ENCODE measurements at places on chromosomes 13 and 19.

DNA sequence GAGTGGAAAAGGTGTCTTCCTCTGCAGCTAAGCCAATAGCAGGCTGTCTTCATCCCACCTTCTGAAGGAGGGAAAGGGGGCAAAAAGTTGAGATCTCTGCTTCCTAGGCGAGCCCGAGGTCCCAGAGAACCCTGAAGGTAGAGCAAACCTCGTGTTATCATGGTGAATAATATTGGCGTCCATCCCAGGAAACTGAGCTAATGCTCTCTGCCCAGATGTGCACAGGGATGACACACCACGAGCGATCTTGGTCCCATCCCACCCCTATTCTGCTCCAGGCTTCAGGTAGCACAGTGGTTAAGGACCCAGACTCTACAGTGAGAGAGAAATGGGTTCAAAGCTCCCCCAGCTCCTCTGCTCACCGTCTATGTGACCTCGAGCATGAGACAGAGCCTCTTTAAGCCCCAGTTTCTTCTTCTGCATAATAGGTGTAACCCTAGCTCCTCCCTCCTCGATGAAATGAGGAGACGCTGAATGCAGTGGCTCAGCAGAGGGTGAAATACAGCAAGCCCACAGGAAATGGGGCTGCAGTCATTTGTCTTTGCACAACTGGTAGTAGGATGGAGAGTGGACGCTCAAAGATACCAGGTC, 9.9 kb upstream of the CEACAM20 start:
- no peak for DNase-seq

GRCh38 chr19:1773184-1773583, 19.9 kb downstream of the ONECUT3 start:
- DNase-seq: no peak

DNA sequence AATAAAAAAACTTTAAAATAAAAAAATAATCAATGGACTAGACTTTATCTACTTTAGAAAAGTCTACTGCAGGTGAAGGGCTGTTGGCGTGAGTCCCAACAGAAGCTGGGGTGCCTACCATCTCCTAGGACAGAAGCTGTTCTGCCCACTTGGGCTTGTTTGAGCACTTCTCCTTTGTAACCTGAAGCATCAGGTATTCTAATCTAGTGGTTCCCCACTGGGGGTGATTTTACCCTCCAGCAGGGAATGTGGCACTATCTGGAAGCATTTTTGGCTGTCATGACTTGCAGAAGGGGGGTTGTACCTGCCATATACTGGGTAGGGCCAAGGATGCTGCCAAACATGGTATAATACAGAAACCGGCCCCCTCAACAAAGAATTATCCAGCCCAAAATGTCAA, 16.2 kb upstream of the DOCK9 start:
- no peak for DNase-seq

- DNase-seq: no peak
Measured at GRCh38 chr13:86383151-86383550, 583.9 kb upstream of the SLITRK6 start.

- DNase-seq: no peak
Measured at GRCh38 chr13:73703606-73704005, 430.6 kb downstream of the KLF12 start.

DNA sequence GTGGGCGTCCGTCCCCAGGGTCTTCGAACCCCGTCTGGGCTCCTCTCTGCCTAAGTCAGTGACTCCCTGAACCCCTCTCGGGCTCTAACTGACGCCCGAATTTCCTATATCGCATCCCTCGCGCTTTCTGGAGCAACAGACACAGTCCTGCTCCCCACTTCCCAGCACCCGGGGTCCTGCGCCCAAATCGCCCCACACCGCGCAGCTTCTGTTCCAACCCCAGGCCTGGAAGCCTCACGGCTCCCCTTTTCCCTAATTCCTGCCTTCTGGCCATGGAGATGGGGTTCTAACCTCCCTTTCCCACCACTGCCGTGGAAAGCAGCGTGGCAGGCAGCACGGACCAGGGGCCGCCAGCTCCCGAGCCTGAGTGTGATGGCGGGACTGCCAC, 1.6 kb upstream of the GRTP1 start:
- no peak for DNase-seq

DNA sequence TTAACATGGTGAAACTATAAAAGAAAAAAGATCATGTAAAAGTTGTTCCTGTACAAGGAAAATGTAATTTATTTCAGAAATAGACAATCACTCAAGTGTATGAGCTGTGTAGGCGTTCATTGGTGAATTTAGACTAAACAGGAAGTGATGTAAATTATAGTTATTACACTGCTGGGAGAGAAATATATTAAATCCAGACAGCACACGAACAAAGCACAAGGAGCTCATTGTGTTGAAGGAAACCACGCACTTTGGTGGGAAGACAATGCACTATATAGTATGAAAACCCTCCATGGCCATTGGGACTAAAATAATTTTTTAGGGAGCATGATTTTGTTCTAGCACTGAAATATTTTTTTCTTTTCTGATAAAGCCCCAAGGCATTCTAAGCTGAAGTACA, 450.5 kb downstream of the KLF12 start:
- DNase-seq: no peak

DNA sequence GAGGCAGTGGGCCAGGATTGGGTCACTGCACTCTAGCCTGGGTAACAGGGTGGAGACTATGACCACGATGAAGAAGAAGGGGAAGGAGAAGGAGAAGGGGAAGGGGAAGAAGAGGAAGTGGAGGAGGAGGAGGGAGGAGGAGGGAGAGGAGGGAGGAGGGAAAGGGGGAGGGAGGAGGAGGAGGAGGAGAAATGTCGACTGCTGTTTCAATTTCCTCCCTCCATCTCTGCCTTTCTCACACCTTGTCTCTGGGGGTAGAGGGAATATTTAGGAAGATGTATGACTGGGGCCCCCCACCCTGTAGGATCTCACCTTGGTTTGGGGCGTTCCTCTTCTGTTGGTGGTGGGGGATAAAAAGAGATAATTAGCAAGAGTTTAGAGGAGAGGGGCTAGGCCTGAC, 3.8 kb downstream of the TNNT1 start:
- DNase-seq: no peak

All from iPS DF 19.7 (cell line).